ENCODE measurements at places on chromosomes 7 and 10.

DNA sequence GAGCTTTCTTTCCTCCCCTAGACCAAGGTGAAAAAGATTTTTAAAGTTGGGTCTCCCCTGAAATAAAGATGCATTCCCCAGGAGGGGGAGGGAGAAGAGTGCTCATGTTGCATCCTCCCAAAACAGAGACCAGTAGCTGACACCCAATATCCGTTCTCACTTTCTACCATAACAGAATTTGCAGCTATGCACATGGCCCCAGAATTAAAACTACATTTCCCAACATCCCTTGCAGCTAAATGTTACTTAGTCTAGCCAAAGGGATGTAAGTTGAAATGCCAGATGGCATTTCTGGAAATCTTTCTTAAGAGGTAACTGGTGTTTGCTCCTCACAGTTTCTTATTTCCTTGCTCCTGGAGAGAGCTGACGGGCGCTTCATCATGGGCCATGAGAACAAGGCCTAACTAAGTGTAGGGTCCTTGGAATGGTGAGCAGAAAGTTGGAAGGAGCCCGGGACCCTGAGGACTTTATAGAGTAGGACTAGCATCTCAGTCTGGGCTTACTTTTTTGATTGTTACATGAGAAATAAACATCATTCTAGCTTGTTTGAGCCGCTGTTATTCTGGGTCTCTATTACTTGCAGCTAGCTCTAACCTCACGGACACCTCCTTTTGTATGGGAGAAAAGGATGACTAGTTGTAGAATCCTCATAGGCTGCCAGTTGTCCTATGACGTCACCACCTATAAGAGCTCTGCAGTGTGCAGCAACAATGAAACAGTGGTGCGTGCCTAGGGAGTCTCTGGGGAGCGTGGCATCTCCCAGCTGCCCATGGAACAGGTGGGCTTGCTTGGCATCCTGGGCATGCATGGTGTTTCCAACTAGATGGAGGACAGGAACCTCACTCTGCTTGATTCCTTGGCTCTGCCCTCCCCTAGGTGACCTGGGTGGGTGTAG lies 46.1 kb upstream of the EXOC6 start:
- no peak for DNase-seq

DNA sequence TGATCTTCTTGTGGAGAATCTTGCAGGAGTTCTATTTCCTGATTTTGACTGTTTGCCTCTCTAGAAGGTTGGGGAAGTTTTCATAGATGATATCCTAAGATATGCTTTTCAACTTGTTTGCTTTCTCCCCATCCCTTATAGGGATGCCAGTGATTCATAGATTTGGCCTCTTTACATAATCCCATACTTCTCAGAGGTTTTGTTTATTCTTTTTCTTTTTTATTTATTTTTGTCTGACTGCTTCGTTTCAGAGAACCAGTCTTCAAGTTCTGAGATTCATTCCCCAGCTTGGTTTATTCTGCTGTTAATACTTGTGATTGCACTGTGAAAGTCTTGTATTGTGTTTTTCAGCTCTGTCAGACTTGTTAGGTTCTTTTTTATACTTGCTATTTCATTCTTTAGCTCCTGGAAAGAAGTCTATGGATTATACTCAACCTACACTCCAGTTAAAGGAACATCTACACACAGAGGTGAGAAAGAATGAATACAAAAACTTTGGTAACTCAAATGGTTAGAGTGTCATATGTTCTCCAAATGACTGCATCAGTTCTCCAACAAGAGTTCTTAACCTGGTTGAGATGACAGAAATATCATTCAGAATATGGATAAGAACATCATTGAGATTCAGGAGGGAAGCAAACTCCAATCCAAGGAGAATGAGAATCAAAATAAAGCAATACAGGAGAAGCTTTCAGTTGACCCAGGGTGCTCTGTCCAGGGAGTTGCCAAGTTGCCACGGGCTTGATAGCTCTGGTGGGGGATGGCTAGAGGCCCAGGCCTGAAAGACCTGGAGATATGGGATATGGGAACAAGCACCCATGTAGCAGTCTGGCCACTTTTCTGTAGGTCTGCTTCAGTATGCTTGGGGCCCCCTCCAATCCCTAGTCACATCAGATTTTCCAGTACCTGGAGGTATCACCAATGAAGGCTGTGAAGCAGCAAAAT lies 150.3 kb downstream of the AHR start:
- no peak for DNase-seq

GRCh38 chr10:50653758-50654157 lies 30.0 kb upstream of the SGMS1 start:
- DNase-seq = no peak

DNA sequence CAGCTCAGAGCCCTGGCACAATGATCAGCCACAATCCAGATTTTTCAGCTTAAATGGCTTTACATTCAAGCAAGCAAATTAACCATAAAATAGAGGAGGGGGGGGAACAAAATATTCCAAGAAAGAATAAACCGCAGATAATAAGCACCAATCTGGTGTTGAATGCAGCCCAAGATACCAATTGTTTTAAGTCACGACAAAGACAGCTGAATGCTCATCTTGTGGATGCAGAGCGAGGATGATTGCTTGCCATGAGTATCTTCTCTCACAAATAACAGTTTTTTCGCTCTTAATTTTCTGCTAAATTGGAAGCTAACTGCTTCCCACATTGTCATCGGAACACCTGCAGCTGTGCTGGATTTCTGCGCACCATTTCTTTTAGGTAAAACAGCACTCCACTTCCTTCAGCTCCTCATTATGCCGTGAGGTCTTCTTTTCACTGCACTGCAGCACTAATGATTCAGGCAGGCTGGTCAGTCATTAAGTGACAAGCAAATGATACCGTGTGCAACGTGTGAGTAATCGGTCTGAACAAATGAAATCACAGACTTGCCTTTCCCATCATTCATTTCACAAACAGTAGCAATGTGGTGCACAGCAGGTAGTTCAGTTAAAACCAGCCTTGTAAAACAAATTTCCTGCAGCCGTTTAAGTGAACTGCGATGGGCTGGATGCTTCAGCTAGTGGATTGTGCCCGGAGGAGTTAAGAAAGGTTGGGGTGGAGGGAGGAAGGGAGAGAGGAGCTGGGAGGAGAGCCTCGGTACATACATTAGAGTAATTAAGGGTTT lies 106.4 kb upstream of the CDCA7L start:
- no peak for DNase-seq

GRCh38 chr7:48875045-48875916 lies 49.1 kb upstream of the CDC14C start:
- no peak for DNase-seq

DNA sequence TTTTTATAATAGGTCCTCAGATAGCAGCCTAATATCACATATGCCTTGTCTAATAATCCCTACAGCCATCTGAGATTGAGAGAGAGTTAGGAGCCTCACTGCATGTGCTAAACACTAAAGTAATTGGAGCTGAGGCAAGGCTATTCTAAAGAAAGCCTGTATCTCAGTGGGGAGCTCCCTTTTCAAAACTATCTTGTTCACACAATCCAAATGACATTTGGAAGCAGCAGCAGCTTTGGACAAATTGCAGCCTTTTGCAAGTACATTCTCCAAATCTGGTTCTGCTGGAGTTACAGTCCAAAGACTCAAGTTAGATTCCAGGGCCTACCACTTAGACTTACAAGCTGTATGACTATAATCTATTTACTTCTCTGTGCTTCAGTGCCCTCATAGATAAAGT lies 104.5 kb downstream of the MACC1 start:
- no peak for DNase-seq

- no peak for DNase-seq
These were observed 1073.9 kb downstream of the NXPH1 start for GRCh38 chr7:9507290-9507689.

GRCh38 chr7:41103331-41103730 lies 599.6 kb downstream of the INHBA start:
- no peak for DNase-seq

DNA sequence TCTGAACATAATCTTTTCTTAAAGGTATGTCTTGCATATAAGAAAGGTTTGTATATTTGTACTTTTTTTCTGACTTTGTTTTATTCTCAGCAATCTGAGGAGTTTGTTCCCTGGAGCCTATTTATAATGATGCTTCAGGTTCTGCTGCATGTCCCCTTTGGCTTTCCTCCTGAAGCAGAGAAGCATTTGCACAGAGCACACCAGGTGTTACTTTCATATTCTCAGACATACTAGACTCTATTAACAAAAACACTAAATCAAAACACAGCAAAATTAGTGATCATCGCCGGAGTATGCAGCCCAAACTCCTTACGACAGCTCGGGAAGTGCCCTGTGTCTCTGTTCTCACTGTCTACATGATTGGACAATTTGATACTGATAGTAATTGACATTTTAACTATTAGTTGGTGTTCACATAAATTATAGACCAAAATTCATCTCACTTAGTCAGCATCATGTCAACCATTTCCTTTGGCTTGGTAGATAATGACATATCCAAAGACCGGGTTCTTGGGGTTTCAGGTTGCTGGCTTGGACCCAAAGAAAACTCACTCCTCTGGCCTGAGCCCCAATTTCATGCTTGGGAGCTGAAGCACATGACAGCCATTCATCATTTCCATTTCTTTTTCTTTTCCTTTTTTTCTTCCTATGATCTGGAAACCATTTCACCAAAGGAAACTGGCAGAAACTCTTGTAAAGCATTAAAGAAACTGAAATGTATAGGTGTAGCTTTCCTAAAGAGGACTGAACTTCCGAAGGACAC lies 400.1 kb upstream of the NRP1 start:
- DNase-seq = no peak

DNA sequence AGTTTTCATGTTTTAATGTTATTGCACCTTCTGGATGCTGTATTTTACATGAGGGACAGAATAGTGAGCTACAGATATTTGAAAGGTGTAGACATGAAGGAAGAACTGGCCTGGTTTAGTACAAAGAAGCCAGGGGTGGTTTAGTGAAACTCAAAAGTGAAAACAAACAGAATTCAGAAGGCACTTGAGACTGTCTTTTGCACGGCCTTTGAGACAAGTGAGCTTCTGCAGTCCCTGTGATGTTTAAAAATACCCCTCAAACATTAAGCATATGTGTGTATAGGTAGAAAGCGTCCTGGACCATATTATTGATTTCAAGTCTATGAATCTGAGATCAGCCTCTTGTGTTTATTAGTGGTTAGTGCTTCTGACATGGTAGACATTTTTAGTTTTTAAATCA lies 118.9 kb downstream of the CDK14 start:
- no peak for DNase-seq

DNA sequence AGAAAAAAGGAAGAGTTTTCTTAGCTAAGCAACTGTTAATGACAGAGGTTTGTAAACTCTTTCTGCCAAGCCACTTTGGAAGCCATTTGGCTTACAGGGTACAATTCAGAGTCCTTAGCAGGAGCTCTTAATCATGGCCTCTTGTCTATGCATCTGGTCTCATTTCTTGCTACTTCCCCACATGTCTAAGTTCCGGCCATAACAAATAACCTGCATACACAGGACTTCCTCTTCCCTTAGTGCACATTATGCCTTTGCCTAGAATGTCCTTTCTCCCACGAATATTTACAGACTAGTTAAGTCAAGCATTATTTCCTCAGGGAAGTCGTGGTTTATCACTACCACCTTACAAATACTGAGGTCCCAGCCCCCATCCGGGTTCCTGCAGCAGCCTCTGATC lies 8.6 kb upstream of the UPF2 start:
- no peak for DNase-seq

- no peak for DNase-seq
These were observed 256.1 kb downstream of the COBL start for GRCh38 chr7:51060536-51060935.

GRCh38 chr7:28793381-28794085 lies 164.6 kb downstream of the TRIL start:
- no peak for DNase-seq

DNA sequence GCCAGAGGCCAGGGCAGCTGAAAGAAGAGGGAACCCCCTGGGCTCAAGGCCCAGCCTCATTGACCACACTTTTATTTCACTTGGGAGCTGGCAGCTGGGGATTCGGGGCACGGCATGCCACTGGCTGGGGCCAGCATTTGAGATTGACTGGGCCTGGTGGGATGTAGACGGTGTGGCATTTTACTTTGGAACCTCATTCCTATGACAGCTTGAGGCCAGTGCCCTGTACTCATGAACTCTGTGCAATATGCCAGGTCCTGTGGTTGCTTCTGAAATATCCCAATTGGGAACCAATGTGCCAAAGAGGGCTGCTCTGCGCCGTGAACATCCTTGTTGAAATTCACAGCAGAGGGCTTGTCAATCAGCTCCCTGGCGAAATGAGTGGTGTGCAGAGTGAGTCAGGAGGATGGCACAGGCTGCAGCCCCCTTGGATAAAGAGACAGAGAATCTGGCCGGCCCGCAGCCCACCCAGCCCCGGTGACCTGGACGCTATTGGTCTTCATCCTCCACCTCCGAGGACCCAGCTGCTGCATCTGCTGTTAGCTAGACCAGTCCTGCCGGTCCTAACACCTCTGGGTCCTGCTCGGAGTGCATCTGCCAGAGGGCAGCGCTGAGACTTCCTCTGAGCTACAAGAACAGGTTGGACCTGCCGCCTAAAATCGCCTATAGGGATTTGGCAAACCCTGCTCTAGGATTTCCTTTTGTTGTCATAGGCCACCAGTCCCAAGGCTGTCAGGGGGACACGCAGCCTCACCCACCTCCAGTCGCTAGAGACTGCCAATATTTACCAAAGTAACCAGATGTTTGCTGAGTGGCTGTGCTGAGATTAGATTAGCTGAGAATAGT lies 58.0 kb downstream of the PRKAG2 start:
- DNase-seq = no peak

DNA sequence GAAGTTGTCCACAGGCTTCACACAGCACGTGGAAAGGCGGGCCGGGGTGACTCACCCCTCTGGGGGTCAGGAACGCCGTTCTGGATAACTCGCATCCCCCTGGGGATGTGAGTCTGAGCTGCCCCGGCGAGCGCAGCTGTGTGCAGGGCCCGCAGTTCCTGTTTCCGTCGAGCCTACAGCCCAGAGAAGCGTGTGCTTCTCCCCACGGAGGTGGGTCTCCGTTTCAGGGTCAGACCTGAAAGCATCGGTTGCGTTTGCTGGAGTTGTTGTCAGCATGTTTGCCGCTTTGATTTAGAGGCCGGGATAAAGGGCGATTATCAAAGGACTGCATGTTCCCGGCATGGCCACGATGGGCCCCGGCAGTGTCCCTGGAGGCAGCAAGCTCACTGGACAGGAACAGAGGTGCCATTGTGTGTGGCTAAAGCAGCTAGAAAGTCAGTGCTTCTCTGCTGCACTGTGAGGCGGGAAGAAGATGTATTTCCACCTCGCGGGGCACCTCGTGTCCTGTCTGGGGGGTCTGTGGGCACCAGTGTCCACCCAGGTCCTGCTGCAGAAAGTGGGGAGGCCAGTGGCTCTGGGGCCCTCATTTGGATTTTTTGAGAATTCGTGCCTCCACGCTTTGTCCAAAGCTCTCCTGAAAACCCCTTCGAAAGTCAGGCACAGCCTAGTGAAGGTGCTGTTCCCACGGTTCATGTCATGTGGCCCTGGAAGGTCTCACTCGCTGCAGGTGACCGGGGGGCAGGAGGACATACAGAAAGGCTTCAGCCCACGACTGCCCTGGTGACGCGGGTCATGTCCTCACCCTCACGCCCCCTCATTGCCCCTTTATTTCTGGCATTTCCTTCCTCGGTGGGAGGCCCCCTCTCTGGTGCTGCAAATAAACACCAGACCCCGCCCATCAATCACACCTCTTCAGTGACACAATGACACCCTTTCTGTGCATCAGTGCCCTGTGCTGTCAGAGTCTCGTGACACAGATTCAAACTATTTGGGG lies 27.4 kb upstream of the GDI2 start:
- DNase-seq = peak; percentile 78
